ENCODE measurements at places on chromosomes 1 and 21.

GRCh38 chr1:154775621-154776605 lies 94.2 kb downstream of the KCNN3 start:
- no peak for DNase-seq

- no peak for DNase-seq
Measured at GRCh38 chr1:37948166-37948565, 1.3 kb upstream of the INPP5B start.

DNA sequence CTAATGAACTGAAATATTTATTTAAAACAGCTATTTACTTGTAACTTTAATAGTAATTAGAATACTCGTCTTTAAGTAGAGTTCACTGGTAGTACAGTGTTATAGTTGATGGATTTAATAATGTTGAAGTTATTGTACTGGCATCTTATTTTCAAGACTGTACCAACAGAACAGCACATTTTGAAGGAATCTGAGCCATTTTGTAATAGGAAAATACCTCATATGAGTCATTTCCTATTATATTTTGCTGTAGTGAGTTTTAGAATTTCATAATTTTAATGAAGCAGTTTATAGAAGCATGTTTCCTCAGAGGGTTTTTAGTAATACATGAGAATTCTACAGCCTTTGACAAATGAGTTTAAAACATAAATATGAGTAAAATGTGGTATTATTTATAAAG lies 258.3 kb downstream of the OLFM3 start:
- DNase-seq, result no peak

- no peak for DNase-seq
Measured at GRCh38 chr1:171792656-171793369, 11.4 kb downstream of the METTL13 start.

- DNase-seq, result no peak
Measured at GRCh38 chr1:231855926-231856325, 229.3 kb downstream of the DISC1 start.

DNA sequence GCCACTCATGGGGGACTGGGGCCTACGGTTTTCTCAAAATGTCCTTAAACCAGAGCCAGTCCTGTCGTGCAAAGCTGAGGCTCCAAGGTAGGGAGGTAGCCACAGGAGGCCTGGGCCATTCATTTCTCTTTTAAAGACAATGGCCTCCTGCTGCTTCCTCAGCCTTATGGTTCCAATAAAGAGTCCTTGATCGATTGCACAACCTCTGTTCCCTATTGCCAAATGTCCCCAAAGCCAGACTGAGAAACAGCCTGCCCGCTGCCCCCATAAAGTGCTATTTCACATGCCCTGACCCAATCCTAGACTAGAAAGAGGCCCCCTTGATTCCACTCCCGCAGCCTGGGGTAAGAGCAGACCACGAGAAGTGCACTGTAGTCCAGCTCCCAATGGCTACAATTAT lies 166.7 kb downstream of the CLIC6 start:
- no peak for DNase-seq

GRCh38 chr1:51295926-51296325 lies 34.4 kb downstream of the TTC39A start:
- no peak for DNase-seq

GRCh38 chr21:28712411-28712810 lies 280.3 kb downstream of the LTN1 start:
- no peak for DNase-seq

- peak; percentile 54 for DNase-seq
Measured at GRCh38 chr21:35840197-35840799, 220.0 kb downstream of the SETD4 start.

- DNase-seq, result no peak
Measured at GRCh38 chr1:162404550-162405160, 7.3 kb downstream of the SH2D1B start.

GRCh38 chr1:185816460-185816859 lies 82.3 kb downstream of the HMCN1 start:
- DNase-seq, result no peak

DNA sequence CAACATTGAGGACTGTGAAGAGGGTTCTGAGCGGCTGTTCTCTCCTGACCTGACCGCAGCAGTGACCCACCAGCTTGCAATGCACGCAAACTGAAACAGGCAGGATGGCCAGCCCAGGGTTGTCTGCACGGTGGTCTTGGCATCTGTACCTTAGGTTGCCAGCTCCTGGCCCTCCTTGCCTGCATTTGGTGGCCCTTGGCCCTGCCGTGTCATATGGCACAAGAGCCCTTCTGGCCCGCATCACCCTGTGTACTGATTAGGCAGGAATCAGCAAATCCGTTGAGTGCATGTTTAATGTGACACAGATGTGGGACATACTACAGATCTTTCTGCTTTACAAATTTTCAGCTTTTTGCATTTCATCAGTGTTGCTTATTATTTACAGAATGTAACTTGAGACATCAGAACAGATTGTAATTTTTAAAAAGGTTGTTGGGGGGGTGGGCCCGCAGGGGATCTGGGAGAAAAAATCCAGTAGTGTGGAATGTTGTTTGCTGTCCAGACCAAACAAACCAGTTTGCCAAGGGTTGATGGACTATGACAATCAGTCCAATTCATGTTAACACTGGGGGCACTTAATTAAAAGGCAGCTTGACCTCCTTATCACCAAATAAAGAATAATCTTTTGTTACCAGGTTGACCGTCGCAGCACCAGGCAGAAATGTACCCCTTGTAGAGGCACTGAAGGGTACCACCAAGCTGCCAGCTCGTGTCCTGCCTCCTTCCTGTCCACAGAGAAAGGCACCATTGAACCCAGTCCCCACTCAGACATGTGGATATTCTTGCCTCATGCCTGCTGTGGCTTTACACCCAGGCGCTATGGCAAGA lies 132.6 kb downstream of the DHRS3 start:
- no peak for DNase-seq

DNA sequence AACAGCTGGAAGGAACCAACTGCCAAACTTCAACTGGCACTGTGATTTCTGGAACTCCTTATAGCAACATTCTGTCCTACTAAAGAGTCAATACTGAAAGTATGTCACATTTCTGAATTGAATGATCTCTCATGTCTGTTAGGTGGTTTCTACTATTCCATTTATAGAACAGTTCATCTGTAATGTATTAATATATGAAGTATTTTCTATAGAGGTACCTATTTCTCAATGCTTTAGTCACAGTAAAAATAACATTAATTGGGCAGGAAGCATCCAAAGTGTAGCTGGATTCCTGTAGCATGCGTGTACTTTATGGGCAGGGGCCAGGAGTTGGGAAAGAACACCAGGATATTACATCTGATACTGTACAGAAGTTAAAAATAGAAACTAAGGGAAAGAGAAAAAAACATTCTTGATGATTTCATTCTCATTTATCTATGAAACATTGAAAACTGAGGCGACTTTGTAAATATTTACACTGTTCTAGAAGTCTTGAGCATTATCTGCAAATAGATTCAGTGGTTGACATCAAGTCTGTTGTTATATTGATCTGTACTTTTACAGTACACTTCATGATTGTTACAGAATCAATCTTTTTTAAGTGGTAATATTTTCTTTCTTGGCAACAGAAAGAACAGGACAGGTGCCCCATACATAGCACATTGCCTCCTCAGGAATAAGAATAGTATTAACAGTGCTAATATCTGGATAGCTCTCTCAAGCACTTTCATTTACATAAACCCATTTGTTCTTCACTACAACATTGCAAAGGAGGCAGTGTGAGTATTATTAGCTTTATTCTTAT lies 6.2 kb upstream of the ZNF281 start:
- DNase-seq, result peak; percentile 46

DNA sequence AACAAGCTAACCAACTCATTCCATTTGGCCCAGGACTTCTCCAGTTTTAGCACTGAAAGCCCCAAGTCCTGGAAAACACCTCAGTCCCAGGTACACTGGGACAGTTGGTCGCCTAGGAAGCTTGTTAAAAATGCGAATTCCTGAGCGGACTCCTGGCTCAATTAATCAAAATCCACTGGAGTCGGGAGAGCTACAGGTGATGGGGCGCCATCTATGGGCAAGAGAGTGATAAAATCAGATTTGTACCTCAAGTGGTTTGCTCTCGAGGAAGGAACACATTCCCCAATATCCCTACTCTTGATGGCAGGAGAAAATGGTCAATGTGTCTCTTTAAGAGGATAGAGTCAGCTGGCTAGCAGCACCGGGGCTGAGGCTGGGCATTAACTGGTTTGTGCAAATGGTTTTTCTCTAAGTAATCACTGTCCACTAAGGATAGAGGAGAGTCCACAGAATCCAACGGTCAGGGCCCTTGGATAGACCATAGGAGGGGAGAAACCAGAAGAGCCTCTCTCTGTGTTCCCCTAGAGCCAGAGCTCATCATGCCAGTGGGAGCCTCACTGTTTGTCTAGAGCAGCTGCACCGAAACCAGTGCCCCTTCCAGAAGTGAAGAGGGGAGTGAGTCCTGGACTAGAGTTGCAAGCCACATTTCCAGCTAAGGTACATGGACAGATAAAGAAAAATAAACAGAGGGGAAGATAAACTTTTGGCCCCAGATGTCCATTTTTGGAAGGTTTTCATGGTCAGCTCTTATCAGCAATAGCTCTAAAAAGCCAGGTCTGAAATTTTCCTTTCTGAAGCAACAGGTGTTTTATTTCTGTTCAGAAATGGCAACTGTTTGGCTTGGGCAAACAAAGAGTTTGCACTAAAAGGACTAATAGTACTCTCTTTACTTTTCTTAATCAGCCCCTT lies 148.5 kb downstream of the TENT5C start:
- DNase-seq, result peak; percentile 5

DNA sequence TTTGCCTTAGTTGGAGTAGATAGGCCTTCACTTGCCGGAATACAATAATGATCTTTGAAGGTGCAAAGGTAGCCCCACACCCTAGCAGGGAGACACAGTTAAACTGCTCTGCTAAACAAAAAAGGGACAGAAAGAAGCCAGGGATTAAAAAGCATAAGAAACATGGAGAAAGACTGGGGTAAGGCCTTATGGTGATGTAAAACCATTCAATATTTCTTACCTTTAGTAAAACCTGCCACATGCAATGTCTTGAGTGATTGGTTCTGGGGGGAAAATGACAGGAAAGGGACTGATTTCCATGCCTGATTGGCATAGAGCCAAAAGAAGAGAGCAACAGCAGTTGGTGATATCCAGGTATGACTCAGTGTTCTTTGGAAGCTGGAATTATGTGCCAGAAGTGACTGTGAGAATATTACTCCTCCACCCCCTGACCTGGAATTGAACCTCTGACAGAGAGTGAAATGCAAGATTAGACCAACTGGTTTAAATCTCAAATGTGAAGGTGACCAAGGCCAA lies 8.1 kb downstream of the DNASE2B start:
- DNase-seq, result no peak

DNA sequence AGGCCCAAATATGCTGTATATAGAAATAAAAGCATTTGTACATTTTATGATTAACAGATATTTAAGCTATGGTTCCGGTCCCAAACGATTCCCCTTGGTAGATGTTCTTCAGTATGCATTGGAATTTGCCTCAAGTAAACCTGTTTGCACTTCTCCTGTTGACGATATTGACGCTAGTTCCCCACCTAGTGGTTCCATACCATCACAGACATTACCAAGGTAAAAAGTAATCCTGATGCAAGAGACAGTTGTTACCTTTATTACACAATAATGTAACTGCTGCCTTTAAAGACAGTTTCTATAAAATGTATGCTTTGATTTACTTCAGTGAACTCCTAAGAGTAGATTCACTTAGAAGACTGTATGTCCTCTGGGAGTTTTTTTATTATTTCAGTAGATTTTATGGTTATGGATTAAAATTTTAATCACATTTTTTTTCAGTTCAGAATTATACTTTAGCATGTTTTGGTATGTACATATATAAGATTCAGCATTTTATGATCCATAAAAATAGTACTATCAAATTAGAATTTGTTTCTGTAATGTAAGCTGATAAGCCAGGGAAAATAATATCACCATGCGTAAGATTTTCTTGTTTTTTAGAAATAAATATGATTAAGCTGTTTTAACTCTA lies 96.5 kb downstream of the USP25 start:
- no peak for DNase-seq

- no peak for DNase-seq
Measured at GRCh38 chr21:46399129-46399528, 59.6 kb upstream of the DIP2A start.

Data from SW 1271 (cell line).